ENCODE measurements at places on chromosomes 1 and 21.

DNA sequence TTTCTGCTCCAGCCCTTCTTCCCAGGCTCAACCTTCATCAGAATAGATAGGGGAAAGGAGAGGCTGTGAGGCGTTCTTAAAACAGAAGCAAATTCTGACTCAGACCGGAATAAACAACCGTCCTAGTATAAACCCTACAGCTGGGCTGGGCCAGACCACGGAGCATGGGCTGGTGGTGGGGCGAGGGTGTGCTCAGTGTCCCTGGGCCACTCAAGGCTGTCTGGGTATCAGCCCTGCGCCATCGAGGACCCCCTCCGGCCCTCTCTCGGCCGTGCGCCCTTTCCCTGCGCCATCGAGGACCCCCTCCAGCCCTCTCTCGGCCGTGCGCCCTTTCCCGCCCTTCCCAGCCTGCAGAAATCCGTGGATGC lies 36.0 kb downstream of the CAPN2 start:
- DNase-seq: peak; percentile 70

GRCh38 chr1:206674745-206675175 lies 9.9 kb upstream of the MAPKAPK2 start:
- DNase-seq: no peak

DNA sequence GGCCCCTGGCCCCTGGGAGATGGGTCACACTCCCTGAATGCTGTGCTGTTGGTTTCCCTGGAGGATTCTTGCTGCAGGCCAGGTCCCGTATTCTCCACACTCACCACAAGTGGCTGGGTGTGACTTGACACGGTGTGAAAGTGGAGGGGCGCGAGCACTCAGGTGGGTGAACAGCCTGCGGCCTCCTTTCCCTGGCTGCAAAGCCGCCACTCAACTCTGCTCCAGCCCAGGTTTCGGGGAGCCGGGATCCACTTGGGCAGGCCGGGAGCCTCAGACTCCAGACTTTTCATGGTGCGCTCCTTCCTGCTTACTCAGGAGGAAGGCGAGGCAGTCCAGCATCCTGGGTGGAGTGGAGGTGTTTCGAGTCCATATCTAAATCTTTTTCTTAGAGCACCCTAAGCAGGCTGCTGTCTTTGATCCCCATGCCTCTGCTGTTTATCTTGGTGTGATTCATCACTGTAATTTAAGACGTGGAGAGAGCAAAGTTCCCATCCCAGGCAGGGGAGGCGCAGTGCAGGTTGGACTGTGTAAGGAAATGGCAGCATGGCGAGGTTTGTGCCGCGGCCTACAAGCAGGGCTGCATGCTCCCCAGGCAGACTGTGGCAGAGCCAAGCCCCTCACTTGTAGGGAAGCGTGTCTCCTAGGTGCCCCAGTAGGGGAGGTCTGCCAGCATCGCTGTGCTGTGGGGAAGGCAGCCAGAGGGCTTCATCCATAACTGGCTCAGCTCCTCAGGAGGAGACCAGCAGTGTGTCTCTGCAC lies 29.6 kb downstream of the VANGL1 start:
- no peak for DNase-seq

DNA sequence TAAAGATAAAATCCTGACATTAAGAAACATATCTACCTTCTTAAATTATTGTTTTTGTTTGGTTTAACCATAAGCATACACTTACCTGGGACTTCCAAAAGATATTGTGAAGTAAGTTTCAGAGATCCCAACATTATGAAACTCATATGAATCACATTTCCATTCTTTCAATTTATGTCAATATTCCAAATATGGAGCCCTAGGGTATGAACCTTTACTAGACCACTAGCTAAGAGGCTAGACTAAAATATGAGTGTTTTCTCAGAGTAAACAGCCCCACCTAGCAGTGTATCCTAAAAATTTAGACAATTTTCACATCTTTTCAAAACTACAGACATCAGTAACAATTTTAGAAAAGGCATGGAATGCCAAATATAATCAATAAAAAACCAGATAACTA lies 24.4 kb downstream of the SCAF4 start:
- DNase-seq: no peak

DNA sequence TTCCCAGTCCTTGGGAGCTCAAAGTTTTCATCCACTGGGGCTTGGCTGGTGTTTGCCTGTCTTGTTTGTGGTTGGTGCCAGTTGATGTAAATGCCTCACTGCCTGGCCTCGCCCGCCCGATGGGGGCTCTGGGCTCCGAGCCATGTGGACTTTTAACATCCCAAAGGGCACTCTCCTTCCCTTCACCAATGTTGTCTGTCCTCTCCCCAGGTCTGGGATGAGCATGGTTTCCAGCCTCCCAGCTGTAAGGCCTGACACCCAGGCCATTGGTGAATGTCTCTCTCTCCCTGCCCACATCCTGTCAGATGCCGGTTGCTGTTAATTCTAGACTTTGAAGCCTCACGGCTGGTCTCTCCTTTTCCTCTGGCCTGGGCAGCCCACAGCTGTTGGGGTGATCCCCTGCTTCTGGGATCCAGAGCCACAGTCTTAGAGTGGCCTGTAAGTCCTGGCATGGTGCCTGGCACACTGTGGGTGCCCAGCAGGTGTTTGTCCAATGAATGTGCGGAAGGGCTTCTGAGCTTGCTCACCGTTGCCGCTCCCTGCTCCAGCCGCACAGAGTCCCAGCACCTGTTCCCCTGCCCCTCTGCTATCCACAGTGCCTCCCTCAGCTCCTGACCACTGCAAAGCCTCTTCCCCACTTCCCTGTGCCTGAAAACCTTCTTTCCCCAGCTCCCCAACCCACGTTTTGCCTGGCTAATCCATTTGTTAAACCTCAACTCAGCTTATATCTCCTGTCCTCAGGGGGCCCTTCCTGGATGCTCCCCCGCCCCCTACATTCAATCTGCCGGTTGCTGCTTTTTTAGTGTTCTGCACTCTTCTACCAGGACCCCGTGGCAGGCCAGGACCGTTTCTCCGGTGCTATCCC lies 3.3 kb upstream of the C1orf174 start:
- DNase-seq: peak; percentile 21

DNA sequence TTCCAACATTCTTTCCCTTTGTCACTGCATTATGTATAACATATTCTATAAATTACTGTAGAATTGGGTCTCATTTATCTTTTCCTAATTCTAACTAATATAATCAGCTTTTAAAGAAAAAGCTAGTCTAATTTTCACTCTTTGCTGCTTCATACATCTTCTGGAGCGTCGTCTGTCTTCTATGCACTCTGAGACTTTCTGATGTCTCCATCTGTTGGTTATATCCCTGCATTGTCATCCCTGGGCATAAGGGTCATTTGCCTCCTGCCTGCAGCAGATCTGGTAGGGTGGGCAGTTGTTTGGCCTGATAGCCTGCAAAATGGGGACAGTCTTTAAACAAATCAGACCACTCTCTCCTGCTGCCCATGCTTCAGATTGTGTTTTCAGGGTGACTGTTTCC lies 40.8 kb upstream of the DYNLT5 start:
- DNase-seq: no peak

GRCh38 chr1:175802407-175803123 lies 59.2 kb upstream of the TNR start:
- DNase-seq: no peak

DNA sequence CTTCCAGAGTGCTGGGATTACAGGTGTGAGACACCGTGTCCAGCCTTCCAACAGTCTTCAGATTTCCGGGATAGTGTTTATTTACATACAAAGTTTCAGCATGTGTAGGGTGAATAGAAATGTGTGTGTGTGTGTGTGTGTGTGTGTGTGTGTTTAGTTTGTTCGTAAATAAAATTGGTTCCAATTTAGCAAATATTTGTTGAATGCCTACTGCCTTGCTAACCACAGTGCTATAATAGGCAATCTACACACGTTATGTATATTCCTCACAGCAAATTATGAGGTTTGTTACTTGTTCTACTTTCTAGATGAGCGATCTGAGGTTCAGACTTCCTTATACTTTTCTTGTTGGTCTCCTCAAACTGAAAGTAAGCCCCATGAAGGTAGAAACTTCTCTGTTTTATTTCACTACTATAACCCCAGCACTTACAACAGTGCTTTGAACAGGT lies 32.8 kb upstream of the EPS15 start:
- DNase-seq: peak; percentile 60

GRCh38 chr21:45297869-45298268 lies 10.2 kb upstream of the POFUT2 start:
- DNase-seq: no peak

DNA sequence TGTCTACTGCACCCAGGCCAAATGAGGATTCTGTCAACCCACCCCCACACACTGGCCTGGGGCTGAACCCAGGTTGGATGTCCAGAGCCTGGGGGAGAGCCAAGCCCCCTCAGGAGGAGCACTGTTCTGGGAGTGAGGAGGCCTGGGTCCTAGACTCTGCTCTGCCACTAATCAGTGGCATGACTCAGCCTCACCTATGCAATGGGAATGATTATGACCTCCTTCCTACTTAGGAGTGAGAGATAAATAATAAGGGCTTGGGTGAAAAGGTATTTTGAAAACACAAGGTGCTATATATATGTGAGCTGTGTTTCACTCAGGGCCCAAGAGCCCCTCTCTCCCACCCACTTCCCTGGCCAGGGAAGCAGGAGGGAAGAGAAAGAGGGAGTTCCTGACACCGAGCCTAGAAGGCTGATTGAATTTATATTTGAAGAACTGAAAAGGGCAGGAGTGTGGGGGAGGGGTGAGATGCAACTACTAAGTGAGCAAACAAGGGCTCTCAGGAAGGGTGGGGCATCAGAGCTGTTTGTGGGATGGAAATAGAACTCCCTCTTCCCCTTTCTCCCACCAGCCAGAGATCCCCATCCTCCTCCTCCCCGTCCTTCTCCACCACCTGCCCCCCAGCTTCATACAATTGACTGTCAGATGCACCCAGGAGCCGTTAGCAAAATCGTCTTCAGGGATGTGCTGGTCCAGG lies 8.2 kb downstream of the IGSF9 start:
- DNase-seq: no peak

GRCh38 chr1:3626025-3626424 lies 1.2 kb downstream of the TPRG1L start:
- no peak for DNase-seq

GRCh38 chr1:87638636-87639035 lies 310.0 kb downstream of the LMO4 start:
- DNase-seq: no peak

DNA sequence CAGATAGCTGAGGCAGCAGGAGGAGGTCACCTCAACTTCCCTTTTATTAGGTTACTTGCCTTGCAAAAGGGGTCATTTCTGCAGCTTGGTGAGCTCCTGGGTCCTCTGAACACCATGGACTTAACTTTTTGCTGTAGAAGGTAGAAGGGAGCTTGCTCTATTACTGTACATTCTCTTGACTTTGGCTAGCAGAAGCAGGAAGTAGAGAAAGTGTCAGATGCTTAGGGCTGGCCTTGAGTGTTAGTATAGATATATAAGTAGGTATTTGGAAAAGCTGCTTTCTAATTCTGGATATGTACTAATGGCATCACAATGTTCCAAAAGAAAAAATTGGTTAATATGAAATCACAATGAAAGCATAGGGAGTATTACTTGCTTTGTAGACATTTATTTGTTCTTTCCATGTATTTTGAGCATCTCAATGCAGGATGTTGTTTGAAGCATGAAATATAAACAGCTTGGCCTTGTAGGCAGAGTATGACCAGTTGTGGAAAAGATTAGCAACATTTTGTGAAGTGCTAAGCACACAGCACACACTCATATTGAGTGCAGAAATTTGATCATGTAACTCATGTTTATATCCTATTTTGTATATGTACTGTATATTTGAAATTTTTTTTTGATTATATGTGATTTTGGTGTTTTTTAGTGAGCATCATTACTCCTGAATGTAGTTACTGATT lies 108.8 kb downstream of the DYRK1A start:
- DNase-seq: no peak

GRCh38 chr1:246151796-246152434 lies 355.2 kb downstream of the SMYD3 start:
- no peak for DNase-seq

- DNase-seq: no peak
These were observed 21.7 kb upstream of the FNBP1L start for GRCh38 chr1:93426181-93426580.

DNA sequence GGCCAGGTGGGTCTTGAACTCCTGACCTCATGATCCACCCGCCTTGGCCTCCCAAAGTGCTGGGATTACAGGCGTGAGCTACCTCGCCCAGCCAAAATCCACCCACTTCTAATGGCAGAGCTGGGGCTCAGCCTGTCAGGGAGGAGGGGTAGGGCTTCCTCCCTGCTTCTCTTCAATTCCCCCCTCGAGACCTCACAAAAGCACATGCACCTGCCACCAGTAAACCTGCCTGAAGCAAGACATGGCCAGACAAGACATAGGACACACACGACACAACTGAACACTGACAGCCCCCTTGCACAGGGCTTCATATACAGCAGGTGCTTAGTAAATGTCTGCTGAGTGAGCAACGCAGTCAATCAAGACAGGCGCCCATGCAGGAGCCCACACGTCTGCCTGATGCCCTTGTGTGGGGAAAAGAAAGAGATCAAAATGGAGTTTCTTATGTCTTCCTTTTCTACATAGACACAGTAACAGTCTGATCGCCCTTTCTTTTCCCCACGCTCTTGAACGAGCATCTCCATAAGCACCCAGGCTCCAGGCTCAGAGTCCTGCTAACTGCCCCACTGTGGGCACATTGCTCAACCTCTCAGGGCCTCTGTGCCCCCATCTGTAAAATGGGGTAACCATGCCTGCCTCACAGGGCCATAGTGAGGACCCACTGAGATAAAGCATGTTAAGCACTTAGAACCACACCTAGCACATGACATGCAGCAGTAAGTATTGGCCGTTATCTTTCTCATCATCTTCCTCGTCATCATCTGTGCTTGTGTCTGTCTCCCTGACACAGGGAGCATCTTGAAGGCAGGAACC lies 8.8 kb downstream of the SDC3 start:
- DNase-seq: no peak

GRCh38 chr1:200265104-200265503 lies 144.7 kb downstream of the ZNF281 start:
- DNase-seq: no peak

GRCh38 chr21:44959376-44960091 lies 19.7 kb downstream of the SLX9 start:
- no peak for DNase-seq

DNA sequence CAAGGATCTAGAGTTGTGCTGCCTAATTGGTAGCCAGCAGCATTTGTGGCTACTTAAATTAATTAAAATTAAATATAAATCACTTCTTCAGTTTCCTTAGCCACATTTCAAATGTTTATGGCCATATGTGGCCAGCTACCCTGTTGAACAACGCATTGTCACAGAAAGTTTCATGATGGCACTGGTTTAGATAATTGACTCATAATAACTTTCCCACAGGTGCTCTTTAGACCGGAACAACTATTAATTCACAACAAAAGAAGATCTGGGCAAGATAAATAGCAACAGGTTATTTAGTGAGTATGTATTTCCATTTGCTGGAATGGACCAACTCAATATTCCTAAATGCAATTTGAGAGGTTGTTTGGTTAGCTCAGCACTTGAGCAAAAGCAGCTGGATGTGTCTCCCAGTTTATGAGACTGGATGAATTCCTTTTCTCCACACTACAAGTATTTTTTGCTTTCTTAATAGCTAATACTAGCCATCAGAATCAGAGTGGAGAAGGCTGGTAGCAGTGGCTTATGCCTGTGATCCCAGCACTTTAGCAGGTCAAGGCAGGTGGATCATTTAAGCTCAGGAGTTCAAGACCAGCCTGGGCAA lies 3.7 kb upstream of the AMIGO1 start:
- no peak for DNase-seq

All from activated CD4-positive, alpha-beta T cell treated with anti-CD3 and anti-CD28 coated beads, Interleukin-2, amount 50 U/mL, for 16 hours (primary cell).